Inflammatory macrophage treated with lipopolysaccharide for 1 hour (primary cell): ENCODE measurements at places on chromosomes 12 and 14.

DNA sequence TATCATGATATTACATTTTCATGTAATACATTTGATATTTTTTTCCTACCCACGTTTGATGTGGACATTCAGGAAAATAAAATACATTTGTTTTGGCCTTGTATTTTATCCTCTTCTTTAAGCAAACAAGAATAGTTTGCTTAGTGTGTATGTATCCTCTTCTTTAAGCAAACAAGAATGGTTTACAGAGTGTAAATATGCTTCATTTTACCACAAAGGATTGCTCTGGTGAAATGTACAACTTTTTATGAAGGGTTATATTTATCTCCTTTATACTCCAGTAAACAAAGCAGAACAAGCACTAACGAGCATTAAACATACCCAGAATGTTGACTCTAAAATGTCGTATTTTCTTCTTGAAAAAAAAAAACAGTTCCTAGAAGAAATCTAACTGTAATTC, 244.7 kb downstream of the KCNH5 start:
- no peak for DNase-seq

DNA sequence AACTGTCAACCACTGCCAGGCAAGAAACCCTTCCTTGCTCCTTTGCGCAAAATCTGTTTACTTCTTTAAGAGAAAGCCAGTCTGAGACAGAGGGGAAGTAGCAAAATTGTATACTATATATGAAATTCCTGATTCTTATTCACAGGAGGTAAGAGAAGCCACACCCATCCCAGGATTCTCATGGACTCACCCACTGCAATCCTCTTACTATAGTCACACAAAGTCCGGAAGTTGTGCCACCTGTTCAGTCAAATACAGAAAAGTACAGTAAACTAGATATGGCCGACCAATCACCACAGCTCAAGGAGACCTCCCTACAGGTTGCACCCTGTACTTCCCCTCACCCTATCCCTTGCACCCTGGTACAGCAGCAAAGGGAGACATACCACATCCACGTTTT, 2.9 kb downstream of the PRMT5 start:
- no peak for DNase-seq

DNA sequence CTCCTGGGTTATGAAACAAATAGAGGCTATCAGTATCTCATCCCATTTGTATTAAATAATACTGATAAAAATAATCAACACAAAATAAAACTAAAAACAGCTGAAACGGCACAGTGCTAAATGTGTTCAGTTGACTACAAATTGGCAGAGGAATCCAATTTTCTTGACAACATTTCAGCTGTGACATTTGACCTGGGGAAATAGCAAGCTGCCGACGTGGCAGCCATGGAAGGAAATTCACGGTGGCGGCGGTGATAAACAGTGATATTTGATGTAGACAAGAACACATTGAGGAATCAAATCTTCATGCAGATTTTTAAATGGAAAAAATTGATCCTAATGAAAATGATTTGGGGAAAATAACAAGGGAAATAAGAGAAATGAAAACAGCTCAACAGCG, 159.1 kb upstream of the RTL1 start:
- no peak for DNase-seq

DNA sequence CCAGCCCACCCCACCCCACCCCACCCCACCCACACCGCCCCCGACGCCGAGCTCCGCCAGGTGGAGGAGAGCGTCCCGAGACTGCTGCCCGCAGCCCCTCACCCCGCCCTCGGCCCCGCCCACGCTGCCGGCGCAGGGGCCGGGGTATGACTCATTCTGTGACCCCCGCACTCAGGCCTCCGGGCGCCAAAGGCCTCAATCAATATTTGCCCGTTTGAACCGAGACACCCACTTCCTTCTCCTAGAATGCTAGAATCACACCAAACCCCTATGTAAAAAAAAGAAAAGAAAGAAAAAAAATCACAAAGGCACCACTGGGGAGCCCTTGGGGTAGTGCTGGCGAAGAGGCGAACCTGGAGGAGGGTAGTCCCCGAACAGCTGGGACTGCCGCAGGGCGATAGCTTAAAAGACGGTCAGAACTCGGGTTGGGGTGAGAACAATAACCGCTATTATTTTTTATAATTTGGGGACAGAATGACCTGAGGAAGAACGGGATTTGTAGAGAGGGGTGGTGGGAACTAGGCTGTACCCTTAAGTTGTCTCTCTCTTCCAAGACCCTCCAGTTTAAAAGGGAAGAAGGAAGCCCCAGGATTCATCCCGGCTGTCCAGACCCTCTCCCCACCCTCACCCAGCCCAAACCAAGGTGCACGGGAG, 894 bp downstream of the KRT8 start:
- DNase-seq: no peak

GRCh38 chr12:112327209-112327938, 54.9 kb downstream of the HECTD4 start:
- no peak for DNase-seq

GRCh38 chr12:76820888-76821482, 57.1 kb downstream of the ZDHHC17 start:
- DNase-seq: no peak

GRCh38 chr12:47312808-47313426, 233.2 kb upstream of the AMIGO2 start:
- peak; percentile 64 for DNase-seq

- no peak for DNase-seq
Observed at GRCh38 chr14:71438684-71439083, 493.5 kb upstream of the RGS6 start.
